Right renal cortex interstitium (tissue), 3 donors: ENCODE measurements at places on chromosomes 3 and 15. TPM values are rescaled to one million over a fixed set of nuclear protein-coding genes. Genes with fewer than 3 reads are reported as not detected.

GRCh38 chr3:48431224-48432029 is 1.5 kb upstream of the PLXNB1 start:
- DNase-seq = no peak

DNA sequence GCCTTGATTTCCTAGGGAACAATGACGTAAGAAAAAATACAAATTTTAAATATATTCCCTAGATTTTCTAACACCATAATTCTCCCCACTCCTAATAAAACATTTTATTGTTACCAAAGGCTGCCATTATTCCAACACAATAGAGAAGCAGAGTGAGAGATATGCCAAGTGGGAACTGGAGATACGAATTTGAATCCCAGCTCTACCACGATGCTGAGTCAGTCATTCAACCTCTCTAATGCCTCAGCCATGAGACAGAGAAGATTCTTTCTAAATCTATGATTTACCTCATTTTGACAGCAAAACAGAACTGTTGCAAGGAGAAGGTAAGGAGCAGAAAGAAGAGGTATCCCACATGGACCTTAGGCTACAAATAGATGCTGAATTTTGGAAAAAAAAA is 112.5 kb downstream of the IGF2BP2 start:
- DNase-seq = no peak

DNA sequence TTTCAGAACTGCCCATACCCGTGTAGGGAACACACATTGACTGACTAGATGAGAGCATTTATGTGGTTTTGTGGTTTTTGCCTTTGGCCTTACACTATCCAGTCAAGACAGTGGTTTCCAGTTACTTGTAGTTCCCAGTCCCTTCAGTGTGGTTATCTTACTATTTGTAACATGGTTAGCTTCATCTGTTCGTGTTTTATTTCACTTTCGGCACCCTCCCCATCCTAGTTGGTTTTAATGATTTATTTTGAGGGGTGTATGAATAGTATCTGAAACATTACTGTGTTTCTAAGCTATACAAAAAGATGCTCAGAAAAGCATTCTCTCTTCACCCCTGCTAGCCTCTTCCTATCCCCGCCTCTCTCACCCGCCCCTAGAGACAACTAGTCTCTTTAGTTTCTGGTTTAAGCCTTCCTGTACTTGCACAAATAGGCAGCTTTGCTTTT is 14.1 kb downstream of the LYSMD4 start:
- no peak for DNase-seq

The CACNA1D gene
- polyA plus RNA-seq = 9.1 TPM

The FSIP1 gene
- 2.9 TPM for polyA plus RNA-seq

- peak; percentile 89 for DNase-seq
Observed at GRCh38 chr3:4986782-4987537, 7.7 kb downstream of the BHLHE40 start.

- no peak for DNase-seq
Observed at GRCh38 chr15:93126148-93126547, 37.1 kb upstream of the RGMA start.

The EIF1B gene
- 125 TPM for polyA plus RNA-seq

The CPNE4 gene
- 0.42 TPM for polyA plus RNA-seq

DNA sequence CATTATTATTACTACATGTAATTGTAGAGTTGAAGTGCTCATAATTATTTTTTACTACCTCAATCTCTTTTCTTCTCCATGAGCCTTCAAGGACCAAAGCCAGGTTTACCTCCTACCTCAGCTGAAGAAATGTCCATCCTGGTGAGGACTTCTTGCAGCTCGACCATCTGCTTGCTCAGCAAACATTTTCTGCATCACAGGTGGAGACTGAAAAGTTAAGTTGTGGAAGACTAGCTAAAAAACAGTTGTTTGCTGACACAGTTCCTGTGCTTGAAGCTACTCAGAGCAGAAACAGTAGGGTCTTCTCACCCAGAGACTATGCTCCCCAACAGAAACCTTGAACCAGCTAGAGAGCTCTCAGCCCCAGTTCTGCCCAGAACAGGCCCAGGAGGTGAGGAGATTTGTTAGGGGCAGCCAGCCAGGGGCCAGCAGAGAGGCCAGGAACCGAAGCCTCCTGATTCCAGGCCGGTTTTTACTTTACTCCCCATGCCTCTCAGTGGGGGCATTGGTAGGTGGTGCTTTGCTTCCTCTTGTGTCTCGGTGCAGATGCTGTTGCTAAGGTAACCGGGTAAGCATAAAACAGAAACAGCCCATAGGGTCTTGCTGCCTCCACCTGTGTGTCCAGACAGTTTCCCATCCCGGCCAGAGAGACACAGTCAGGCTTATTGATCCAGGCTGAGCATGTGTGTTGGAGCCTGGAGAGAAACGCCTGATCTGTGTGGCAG is 54.9 kb downstream of the CCNL1 start:
- no peak for DNase-seq

GRCh38 chr3:158810823-158811724 is 9.2 kb downstream of the MFSD1 start:
- DNase-seq = no peak

The GOLGA8G gene
- 0.03 TPM for polyA plus RNA-seq

The PAK2 gene
- 84.2 TPM for polyA plus RNA-seq

GRCh38 chr3:129936757-129937156 is 37.8 kb upstream of the TRH start:
- DNase-seq = no peak

DNA sequence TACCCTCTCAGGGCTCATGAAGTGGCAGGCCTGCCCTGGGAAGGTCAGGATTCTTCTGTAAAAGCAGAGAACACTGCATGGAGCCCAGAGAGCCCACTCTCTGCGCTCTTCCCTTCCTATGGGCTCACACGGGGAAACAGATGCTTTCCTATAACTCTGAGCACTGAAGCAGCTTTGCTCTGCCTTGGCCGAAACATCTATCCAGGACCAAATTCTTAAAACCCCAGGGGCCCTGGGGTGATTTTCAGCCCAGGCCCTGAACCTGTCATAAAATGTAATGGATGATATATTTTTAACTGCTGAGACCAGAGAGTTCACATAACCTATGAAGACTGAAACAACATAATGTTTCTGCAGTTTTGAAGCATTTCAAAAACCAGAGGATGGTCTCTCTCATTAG is 249.9 kb upstream of the CTDSPL start:
- DNase-seq = no peak

The CFAP161 gene
- polyA plus RNA-seq = 0.19 TPM

- DNase-seq = no peak
Observed at GRCh38 chr3:177041730-177042551, 155.3 kb downstream of the TBL1XR1 start.

The SST gene
- not detected for polyA plus RNA-seq
